ENCODE measurements at places on chromosomes 6 and 20. TPM values are rescaled to one million over a fixed set of nuclear protein-coding genes. Genes with fewer than 3 reads are reported as not detected.

DNA sequence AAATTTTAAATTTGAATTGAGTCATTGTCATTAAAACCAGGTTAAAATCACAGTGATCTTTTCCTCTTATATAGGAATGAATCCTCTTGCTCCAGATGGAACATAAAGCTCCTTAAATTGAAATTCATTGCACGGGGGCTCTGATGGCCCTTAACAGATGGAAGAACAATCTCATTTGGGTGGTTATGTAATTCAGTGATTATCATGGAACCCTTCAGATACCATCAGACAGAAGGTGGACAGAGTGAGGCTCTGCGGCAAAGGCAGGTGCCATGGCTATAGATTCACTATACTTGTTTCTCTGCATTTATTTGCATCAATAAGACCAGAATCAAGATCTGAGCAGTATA, 17.8 kb upstream of the RNF182 start:
- DNase-seq, result no peak

GRCh38 chr6:134637847-134638437, 312.0 kb downstream of the ALDH8A1 start:
- no peak for DNase-seq

The LHFPL5 gene
- 1.1 TPM for total RNA-seq

GRCh38 chr6:42017021-42017643, 33.2 kb upstream of the TAF8 start:
- DNase-seq, result no peak

DNA sequence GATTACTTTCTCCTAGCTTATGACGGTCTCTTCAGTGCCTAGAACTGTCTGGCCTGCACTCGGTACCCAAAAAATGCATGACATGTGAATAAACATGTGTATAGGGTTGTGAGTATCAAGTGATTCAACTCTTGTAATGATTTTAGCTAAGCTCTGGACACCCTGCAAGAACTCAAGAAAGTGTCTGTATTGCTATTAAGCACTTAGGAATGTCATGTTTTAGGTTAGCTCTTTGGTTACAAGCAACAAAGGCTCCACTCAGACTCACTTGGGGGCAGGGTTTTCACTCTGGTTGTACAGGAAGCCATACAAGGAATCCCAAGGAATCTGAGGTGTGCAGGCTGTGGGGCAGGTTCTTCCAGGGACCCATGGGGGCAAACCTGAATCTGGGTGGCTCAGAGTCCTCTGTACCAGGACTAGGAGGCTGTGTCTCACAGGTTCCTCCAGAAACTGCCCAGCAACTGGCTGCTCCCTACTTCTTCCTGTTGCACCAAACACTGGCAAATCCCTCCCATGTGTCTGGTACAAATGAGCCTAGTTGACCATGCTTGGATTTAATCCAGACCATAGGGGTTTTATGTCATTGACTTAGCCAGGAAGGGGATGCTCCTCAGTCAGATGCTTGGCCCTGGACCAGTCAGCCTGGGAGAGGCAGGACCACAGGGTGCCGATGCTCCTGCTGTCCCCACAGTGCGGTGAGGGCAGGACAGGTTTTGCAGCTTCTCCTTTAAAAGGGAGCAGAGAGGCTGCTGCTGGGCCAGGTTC, 77.9 kb upstream of the CDH4 start:
- no peak for DNase-seq

All from occipital lobe (tissue), 3 donors.